ENCODE measurements at places on chromosomes 1 and 21. TPM values are rescaled to one million over a fixed set of nuclear protein-coding genes. Genes with fewer than 3 reads are reported as not detected.

ZBTB21 gene
- 9.2 TPM for total RNA-seq

FAM163A gene
- total RNA-seq = not detected

CTPS1 gene
- total RNA-seq = 63.4 TPM

KCNJ9 gene
- not detected for total RNA-seq

DNA sequence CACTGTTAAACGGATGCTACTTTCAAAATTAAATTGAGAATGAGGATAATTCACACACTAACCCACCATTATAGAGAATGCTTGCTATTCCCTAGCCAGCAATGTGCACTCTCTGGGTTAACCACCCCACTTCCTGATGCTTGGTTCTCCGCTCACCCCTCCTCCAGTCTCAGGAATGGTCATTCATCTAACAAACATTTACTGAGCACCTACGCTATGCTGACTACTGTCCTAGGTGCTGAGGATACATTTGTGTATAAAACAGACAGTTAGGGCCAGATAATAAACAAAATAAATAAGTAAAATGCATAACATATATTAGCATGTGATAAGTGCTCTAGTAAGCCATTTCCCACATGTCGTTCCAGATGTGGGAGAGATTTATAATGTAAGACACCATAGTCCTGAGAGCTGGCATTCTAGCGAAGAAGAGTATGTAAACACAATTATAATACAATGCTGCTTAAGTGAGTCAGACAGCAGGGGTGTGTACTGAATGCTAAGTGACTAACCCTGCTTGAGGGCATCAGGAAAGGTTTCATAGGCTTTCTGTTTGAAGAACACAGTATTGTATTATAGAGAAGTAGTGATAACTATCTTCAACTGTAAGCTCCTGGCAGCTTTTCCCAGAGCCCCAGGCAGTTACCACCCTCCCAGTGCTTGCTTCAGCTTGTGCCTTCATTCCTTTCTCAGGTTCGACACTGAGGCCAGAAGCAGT, 126.7 kb upstream of the CACHD1 start:
- H3K27me3 ChIP-seq = no peaks in the 10 kb centered on the region
- peak overlapping the region; percentile 31 for H3K4me3 ChIP-seq
- DNase-seq = peak; percentile 99
- H3K36me3 ChIP-seq = no peaks in the 10 kb centered on the region
- peak overlapping the region; percentile 97 for H3K27ac ChIP-seq

GRCh38 chr1:119222271-119222670, 81.8 kb upstream of the WARS2 start:
- H3K36me3 ChIP-seq = no peaks in the 10 kb centered on the region
- H3K4me3 ChIP-seq = no peak overlapping the region
- DNase-seq = no peak
- H3K27me3 ChIP-seq = no peaks in the 10 kb centered on the region
- H3K4me1 ChIP-seq = no peaks in the 10 kb centered on the region

DNA sequence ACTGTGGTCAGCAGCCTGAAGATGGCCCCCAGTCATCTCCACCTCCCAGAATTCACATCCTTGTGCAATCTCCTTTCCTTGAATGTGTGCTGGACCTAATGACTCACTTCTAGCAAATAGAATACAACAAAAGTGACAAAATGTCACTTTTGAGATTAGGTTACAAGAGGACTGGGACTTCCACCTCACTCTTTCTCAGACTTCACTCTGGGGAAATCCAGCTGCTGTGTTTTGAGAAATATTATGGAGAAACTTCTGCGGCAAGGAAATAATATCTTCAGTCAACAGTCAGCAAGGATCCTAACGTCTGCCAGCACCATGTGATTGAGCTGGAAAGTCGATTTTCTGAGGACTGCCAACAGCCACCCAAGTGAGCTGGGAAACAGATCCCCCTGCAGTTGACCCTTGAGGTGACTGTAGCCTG, 70.5 kb upstream of the GADD45A start:
- peaks cover 35% of the 10 kb centered on the region for H3K4me1 ChIP-seq
- H3K4me3 ChIP-seq = no peak overlapping the region
- DNase-seq = peak; percentile 78
- H3K36me3 ChIP-seq = no peaks in the 10 kb centered on the region
- H3K27ac ChIP-seq = peak overlapping the region; percentile 36
- no peaks in the 10 kb centered on the region for H3K27me3 ChIP-seq

DNA sequence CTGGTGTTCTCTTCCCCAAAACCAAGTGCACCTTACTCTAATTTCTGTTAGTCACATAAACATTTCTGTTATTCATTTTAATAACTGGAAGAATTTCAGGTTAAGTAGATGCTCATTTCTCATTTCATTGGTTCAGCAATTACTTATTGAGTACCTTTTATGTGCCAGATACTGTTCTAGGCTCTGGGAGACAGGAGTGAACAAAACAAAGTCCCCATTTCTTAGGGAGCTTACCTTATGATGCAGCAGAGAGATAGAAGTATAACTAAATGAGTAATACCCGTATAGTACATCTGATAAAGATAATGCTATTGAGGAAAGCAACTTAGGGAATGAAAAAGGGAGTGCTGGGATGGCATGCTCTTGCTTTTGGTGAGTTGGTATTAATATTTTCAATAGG, 33.7 kb downstream of the LRRC8C start:
- H3K36me3 ChIP-seq = no peaks in the 10 kb centered on the region
- no peaks in the 10 kb centered on the region for H3K27me3 ChIP-seq
- H3K27ac ChIP-seq = no peak overlapping the region
- H3K4me3 ChIP-seq = no peak overlapping the region

GRCh38 chr1:109249654-109250401, 489 bp downstream of the CELSR2 start:
- no peaks in the 10 kb centered on the region for H3K27me3 ChIP-seq
- H3K27ac ChIP-seq = no peak overlapping the region
- H3K4me3 ChIP-seq = peak overlapping the region; percentile 58
- DNase-seq = no peak
- no peaks in the 10 kb centered on the region for H3K36me3 ChIP-seq
- H3K4me1 ChIP-seq = peaks cover 8% of the 10 kb centered on the region

- peak; percentile 8 for DNase-seq
- H3K27ac ChIP-seq = no peak overlapping the region
- H3K27me3 ChIP-seq = no peaks in the 10 kb centered on the region
- no peak overlapping the region for H3K4me3 ChIP-seq
Measured at GRCh38 chr21:16058896-16059295, 329.1 kb downstream of the USP25 start.

DNA sequence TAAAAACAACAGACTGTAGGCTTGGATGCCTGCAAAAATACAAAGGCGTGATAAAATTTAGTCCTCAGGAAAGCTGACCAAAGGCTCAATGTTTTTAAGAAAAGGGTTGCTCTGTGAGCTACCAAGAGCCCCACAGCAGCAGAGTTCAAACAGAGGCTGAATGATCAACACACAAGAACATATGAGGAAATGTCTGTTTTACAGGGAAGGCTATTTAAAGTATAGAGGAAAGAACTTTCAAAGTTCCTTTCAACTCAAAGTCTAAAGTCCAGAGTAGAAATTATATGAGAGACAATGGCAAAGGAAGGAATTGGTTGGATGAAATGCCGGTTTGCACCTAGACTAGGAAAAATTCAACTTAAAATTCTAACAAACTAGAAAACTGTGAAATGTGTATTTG, 8.6 kb downstream of the CLSTN1 start:
- no peak overlapping the region for H3K4me3 ChIP-seq
- no peak overlapping the region for H3K27ac ChIP-seq
- no peaks in the 10 kb centered on the region for H3K27me3 ChIP-seq
- H3K36me3 ChIP-seq = 0 out of 2 replicates have a peak, but pooled peaks cover 3% of the 10 kb centered on the region
- H3K4me1 ChIP-seq = no peaks in the 10 kb centered on the region
- DNase-seq = no peak

DNA sequence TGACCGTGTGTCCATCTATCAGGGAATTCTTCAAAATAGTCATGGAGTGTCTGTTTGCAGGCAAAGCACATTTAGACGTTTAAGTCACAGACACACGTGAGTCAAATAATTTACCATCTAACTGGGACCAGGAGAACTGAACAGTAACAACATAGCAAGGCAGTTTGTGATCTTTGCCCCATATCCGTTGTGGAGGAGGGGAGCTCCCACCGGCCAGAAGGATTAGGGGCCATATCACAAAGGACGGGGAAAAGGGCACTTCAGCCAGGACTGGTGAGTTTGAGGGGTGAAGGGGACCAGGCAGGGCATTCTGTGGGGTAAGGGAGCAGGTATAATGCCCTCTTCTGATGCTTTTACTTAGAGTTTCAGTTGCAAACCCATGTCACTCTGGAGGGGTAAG, 22.9 kb downstream of the ELAPOR1 start:
- H3K27ac ChIP-seq = no peak overlapping the region
- no peak for DNase-seq
- H3K4me3 ChIP-seq = no peak overlapping the region

GRCh38 chr21:42171091-42172053, 47.6 kb upstream of the ABCG1 start:
- no peaks in the 10 kb centered on the region for H3K36me3 ChIP-seq
- peak overlapping the region; percentile 6 for H3K27ac ChIP-seq
- H3K4me3 ChIP-seq = no peak overlapping the region
- peaks cover 8% of the 10 kb centered on the region for H3K27me3 ChIP-seq
- H3K4me1 ChIP-seq = peaks cover 14% of the 10 kb centered on the region

DNA sequence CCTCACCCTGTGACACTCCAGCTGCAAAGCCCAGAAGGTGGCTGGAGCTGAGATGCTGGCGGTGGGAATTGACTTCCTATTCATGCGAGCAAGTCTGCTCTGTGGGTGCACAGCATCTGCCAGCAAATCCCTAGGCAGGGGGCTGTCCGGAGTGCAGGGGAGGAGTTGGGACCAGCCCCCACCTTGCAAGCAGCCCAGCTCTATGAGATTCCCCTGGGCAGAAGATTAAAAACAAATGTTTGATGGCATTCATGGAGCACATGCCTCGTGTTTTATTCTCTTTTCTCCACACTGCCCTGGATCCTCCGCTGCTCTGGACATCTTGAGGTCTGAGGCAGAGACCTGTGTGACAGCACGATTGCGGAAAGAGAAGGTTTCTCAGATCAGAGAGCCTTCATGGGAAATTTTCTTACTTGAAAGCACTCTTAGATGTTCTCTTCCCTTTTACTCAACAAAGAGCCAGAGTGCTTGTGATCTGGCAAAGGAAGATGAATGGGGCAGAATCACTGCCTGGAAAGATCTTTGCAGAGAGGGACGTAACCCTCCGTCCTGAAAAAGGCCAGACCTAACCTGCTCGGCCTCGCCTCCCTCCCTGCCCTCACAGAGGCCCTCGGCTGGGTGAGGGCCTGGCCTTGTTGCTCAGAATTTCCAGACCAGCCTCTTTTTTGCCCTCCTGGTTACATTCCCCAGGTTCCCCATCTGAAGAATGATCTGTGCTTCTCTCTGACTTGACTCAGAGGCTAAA, 597.1 kb downstream of the KIF26B start:
- no peaks in the 10 kb centered on the region for H3K36me3 ChIP-seq
- no peaks in the 10 kb centered on the region for H3K4me1 ChIP-seq
- no peak overlapping the region for H3K27ac ChIP-seq

GRCh38 chr1:97004743-97005142, 283.2 kb downstream of the PTBP2 start:
- no peaks in the 10 kb centered on the region for H3K36me3 ChIP-seq
- H3K4me3 ChIP-seq = no peak overlapping the region
- no peak overlapping the region for H3K27ac ChIP-seq
- no peaks in the 10 kb centered on the region for H3K27me3 ChIP-seq
- no peaks in the 10 kb centered on the region for H3K4me1 ChIP-seq

DNA sequence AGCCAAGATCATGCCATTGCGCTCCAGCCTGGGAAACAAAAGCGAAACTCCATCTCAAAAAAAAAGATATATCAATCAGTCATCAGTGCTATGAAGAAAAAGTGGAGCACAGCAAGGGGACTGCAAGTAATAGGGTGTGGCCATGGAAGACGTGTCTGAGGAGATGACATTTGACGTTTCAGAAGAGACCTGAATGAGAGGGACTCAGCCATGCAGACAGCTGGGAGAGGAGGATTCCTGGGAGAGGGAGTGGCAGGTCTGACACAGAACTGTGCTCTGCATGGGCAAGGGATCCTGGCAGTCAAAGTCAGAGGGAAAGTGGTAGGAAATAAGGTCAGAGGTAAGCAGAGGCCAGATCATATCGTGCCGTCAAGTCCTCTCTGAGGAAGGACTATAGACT, 3.3 kb downstream of the LAX1 start:
- no peaks in the 10 kb centered on the region for H3K27me3 ChIP-seq
- H3K27ac ChIP-seq = no peak overlapping the region
- no peaks in the 10 kb centered on the region for H3K4me1 ChIP-seq

DNA sequence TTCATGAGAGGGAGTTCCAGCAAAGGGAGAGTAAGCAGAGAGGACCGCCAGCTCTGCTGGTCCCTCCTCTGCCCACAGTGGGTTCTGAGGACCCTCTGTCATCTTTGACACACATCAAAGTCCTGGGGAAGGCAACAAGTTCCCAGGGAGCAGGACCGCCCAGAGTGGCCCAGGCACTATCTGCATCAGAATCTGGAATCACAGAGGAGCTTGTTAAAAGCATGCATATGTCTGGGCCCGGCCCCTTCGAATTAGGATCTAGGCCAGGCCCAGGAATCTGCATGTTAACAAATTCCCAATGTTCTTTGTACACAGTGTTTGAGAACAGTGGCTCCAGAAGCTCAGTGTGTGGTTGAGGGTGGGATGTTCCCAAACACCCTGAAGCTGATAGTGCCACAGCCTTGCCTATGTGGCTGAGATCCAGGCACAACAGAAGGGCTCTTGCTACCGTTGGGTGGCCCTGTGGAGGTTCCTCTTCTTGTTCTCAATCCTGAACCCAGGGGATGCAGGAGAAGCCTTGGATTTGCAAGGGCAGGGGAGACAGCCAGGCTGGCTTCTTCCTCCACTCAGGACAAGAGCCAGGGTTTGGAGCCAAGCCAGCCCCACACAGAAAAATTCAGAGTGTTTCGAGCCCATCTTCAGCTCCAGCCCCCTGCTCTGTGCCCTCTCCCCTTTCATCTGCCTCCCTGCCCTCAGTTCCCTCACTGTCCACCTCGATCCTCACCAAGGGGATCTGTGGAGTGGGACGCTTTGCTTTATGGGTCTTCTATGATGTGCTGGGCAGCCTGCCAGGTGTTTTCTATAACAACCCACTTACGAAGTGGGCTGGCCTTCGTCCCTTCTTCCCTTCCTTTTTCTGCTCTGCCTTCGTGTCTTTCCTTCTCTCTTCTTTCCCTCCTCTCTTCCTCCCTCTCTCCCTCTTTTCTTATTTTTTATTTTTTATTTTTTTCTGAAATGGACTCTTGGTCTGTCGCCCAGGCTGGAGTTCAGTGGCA, 129.0 kb upstream of the TMPRSS2 start:
- peaks cover 56% of the 10 kb centered on the region for H3K4me1 ChIP-seq
- H3K4me3 ChIP-seq = no peak overlapping the region
- H3K27ac ChIP-seq = 0 out of 2 replicates have a peak overlapping the region, but pooled peaks have one; percentile 2
- DNase-seq = no peak
- no peaks in the 10 kb centered on the region for H3K27me3 ChIP-seq

- DNase-seq = peak; percentile 81
- peak overlapping the region; percentile 42 for H3K27ac ChIP-seq
- H3K4me3 ChIP-seq = no peak overlapping the region
Measured at GRCh38 chr1:64881281-64881680, 85.1 kb downstream of the JAK1 start.

DNA sequence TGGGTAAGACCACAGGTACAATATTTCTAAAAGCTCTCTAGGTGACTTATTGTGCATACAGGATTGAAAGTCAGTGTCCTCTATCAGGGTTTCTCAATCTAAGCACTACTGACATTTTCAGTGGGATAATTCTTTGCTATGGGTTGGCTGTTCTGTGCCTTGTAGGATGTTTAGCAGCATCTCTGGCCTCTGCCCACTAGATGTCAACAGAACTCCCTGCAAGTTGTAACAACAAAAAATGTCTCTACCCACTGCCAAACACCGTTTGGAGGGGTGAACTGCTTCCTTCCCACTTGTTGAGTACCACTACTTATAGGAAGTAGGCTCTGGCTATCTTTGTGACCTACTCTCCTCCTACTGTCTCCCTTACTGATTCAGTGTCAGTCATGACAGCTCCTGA, 90.1 kb upstream of the ZRANB2 start:
- H3K4me1 ChIP-seq = no peaks in the 10 kb centered on the region
- peak; percentile 7 for DNase-seq
- H3K4me3 ChIP-seq = no peak overlapping the region
- H3K36me3 ChIP-seq = no peaks in the 10 kb centered on the region
- no peak overlapping the region for H3K27ac ChIP-seq

Measured in PC-3 (cell line).